ENCODE measurements at places on chromosomes 7 and 10. TPM values are rescaled to one million over a fixed set of nuclear protein-coding genes. Genes with fewer than 3 reads are reported as not detected.

The POLR2J gene
- 38.3 TPM for total RNA-seq

The NXPH1 gene
- total RNA-seq, result not detected

The PDGFA gene
- total RNA-seq, result 55.4 TPM

The SPDYE2B gene
- not detected for total RNA-seq

The RAMP3 gene
- total RNA-seq, result not detected

The CCAR1 gene
- 93.8 TPM for total RNA-seq

The STEAP1 gene
- total RNA-seq, result 62.9 TPM

The GPR141 gene
- total RNA-seq, result not detected

The STK32C gene
- 7.6 TPM for total RNA-seq

The FAM237B gene
- total RNA-seq, result not detected

The RBM48 gene
- 11.4 TPM for total RNA-seq

The NUTM2E gene
- total RNA-seq, result not detected

The SYPL1 gene
- total RNA-seq, result 74.7 TPM

The HABP2 gene
- not detected for total RNA-seq

The PODXL gene
- 205 TPM for total RNA-seq

The BMPER gene
- total RNA-seq, result 0.50 TPM

The ELMO1 gene
- 77.8 TPM for total RNA-seq

The AVL9 gene
- 44.7 TPM for total RNA-seq

The PDIA4 gene
- 342 TPM for total RNA-seq

The SGPL1 gene
- 23.0 TPM for total RNA-seq

The CCDC136 gene
- 3.9 TPM for total RNA-seq

The BCCIP gene
- 93.2 TPM for total RNA-seq

The SEMA3E gene
- 0.29 TPM for total RNA-seq

The SFRP4 gene
- total RNA-seq, result not detected

The CAMK2B gene
- 1.1 TPM for total RNA-seq

The KLLN gene
- total RNA-seq, result 0.40 TPM

The RARRES2 gene
- not detected for total RNA-seq

The TMEM176A gene
- not detected for total RNA-seq

The CTAGE15 gene
- total RNA-seq, result not detected

All from thoracic aorta endothelial cell (primary cell).